Activated CD4-positive, alpha-beta T cell treated with anti-CD3 and anti-CD28 coated beads, Interleukin-2, amount 10 ng/mL, durations not matched to agents 7 days and 5 days (primary cell): ENCODE measurements at places on chromosomes 3 and 15.

- DNase-seq = no peak
Measured at GRCh38 chr15:70547846-70548487, 215.4 kb downstream of the UACA start.

DNA sequence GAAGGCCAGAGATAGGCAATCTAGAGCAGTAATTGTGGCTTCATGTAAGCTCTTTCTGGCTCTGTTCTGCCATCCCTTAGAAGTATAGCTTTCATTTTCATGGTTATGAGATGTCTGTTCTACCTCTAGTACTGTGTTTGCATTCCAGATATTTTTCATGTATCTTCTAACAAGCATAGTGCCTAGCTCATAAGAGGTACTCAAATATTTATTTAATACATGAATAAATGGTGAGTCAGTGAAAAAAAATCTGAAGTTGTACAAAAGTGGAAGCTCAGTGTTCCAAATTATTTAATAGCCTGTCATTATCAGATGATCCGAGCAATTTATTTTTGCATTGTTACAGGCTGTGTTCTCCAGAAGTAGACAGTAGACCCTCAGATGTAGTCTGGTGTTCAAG, 64.3 kb downstream of the OXSM start:
- DNase-seq = no peak

DNA sequence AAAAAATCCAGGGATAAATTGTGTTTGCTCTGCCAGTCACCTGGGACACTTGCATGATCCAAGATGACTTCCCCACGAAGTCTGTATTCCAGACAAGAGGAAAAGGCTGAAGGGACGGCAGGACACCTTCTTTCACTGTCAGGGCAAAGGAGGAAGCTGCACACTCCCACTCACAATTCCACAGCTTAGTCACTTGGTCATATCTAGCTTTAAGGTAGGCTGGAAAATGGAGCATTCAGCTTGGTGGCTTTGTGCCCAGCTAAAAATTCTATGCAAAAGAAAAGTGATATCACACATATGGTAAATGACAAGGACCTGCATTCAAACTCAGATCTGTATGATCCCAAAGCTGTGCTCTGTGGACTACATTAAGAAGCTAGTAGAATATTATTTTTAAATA, 109.2 kb upstream of the TPM1 start:
- DNase-seq = no peak

GRCh38 chr15:95996494-95996893, 334.0 kb upstream of the NR2F2 start:
- DNase-seq = peak; percentile 50

DNA sequence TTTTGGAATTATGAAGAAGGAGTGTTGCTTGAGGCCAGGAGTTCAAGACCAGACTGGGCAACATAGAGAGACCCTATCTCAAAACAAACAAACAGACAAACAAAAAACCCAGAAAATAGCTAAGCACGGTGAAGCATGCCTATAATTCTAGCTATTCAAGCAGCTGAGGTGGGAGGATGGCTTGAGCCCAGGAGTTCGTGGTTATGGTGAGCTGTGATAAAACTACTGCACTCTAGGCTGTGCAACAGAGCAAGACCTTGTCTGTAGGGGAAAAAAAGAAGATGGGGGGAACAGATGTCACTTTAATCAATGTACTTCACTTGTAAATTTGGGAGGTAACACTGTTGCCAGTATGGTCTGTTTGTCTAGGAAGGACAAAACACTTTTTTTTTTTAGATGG, 18.7 kb upstream of the EOMES start:
- no peak for DNase-seq

DNA sequence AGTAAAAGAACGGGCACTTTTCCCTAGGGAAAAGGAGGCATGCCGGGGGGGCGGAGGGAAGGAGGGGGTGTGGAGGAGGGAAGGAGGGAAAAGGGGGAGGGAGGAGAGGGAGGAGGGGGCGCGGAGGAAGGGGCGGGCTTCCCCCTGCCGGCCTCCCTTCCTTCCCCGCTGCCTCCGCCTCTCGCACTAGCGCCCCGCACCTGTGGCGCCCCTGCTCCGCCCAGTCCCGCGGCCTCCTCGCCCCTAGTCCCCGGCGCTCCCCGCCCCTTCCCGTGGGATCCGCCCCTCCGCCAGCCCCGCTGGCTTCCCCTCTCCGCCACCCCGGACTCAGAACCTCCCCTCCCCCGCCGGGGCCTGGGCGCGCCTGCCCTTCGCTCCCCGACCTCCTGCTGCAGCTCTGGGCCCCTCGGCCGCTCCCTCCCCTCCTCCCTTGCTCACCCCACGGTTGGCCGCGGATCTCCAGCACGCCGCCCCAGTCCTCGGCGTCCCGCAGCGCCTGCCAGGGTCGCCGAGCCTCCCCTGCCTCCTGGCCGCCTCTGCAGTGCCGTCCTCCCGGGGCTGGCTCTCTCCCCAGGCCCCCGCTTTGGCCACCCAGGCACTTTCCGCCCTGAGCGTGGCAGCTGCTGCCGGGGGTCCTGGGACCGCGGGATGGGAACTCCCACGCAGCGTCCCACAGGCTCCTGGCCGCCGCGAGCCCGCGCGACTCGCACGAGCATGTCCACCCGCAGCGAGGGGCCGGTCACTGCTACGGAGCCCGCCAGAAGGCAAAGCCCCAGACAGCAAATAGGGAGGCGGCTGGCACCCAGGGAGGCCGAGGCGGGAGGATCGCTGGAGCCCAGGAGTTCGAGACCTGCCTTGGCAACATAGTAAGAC, 147.4 kb downstream of the TJP1 start:
- no peak for DNase-seq

GRCh38 chr3:147672436-147672835, 263.3 kb downstream of the ZIC1 start:
- DNase-seq = no peak

DNA sequence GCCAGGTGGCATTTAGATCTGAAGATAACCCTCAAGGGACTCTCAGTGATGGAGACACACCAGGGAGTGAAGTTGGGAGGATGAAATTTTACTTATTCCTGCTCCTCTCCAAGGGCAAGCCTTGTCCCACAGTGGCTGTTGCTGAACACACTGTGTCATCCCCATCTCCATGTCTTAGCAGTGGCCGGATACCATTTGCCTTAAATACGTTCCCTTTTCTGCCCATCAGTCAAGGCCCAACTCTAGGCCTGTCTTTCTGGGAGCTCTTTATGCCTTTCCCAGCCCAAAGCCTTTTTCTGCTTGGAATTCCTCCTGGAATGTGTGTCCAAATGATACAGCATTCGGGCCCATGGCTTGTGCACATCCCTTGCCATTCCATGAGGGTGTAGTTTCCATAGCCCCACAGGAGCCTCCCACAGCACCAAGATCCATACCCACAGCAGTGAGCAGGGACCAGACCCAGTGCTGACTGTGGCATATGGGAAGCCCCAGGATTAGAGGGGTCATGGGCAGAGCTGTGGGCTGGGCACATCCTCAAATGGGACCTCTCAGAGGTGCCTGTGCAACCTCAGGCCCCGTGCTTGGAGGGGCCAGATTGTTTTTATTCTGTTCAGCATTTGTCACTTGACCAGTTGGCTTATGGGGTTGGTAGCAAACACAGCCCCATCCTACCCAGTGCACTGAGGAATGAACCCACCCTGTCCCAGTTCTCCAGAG, 63.7 kb upstream of the PRR23C start:
- no peak for DNase-seq

DNA sequence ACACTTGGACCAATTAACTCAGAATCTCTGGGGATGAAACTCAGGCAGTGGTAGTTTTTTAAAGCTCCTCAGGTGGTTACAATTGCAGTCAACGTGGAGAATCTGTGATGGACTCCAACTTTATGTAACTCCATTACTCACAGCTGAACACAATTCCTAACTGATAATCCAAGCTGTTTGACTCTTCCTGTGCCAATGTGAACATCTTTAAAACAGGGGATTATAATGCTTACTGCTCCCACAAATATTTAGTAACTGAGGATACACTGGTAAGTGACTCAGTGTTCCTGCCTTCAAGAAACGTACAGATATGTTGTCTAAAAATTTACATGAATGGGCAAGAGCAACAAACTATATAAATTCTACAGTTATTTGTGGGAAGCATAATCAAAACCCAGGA, 85.6 kb downstream of the OSBPL10 start:
- no peak for DNase-seq

DNA sequence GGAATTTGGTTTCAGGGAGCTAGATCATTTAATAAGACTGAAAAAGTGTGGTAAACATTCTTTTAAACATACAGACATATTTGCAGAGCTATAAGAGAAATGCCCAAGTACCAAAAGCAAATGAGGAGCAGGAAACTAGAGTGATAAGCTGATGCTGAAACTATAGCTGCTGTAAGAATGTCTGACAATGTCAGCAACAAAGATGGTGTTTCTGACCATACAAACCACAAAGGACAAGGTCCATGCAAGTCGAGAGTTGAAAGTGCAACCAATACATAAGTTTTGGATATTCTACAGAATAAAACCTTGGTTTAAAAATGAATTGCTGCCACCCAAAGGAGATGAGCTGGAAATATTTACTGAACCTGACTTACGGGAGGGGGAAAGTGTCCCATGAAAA, 610.2 kb downstream of the TBL1XR1 start:
- DNase-seq = no peak

GRCh38 chr3:66299891-66300290, 79.1 kb downstream of the SLC25A26 start:
- DNase-seq = no peak

GRCh38 chr3:87350367-87351199, 74.2 kb upstream of the POU1F1 start:
- DNase-seq = peak; percentile 35

DNA sequence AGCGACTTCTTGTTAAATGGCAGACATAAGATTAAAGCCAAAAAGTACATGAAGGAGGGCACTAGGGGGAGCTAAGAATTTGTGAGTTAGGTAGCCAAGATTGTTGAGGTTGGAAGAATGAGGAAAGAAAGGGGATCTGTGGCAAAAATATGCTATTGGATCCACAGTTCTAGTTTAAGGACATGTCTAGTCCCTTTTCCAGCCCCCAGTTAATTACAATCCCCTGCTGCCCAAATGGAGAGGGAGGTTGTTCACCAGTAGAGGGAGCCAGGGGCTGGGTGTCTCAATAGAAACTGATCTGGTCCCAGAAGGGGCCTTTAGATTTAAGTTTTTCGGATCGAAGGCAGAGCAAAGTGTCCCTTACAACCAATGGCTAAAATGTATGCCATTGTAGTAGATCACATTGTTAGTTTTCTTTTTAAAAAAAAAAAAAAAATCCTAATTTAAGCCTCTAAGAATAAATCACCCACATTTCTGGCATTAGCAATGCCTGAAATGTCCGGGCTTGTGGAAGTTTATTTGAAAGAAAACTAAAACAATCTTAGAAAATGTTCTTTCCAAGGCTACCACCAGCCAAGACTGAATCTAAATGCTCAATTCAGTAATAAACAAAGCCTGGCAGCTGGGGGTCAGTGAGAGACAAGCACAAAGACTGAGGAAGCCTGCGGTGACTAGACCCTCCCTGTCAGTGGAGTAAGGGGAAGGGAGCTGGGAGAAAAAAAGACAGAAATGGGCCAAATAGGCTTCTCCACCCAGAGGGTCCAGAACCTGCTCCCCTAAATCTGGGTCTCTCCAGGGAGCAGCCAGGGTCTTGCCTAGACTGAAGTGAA, 7.1 kb downstream of the COL8A1 start:
- DNase-seq = no peak

DNA sequence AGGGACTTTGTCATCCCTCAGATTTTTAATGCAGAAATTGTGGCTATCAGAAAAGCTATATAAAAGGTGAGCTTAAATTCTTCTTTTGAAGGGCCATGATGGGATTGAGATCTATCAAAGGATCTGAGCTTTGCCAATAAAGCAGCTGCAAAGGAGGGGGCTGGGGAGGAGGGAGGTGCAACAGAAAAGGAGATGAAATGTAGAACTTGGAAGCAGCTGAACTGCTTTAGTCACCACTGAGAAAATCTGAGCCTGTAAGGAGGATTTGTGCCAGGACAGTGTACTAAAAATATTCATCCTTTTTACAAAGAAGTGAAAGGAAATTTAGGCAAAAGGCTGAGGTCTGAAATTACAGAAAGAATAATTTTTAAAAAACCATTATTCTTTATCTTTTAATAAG, 10.4 kb downstream of the TSPAN3 start:
- no peak for DNase-seq

GRCh38 chr3:104412608-104413580, 953.8 kb upstream of the ALCAM start:
- DNase-seq = no peak

- no peak for DNase-seq
Measured at GRCh38 chr3:128320551-128321340, 145.9 kb downstream of the DNAJB8 start.
